NCI-H2171 treated with DMSO at 0.1 percent for 48 hours (cell line): ENCODE measurements at places on chromosomes 4 and X.

- no peak for DNase-seq
Measured at GRCh38 chr4:176735300-176735699, 57.4 kb downstream of the VEGFC start.

DNA sequence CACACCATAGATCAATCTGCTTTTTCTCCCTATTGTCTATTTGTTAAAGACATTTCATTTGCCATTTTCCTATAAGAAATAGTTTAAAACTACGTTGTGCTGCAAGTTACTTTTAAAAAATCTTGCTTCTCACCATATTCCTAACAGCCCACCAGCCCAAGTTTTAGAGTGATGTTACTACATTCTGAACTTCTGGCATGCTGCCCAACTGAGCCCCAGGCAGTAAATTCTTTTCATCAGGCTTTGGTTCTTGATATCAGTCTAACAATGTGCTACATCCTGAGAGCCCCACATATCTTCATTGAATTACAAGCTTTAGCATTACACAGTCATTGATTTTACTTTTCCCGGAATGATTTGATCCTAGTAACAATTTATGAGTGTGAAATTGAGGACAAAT lies 283.8 kb upstream of the IL1RAPL1 start:
- no peak for DNase-seq

DNA sequence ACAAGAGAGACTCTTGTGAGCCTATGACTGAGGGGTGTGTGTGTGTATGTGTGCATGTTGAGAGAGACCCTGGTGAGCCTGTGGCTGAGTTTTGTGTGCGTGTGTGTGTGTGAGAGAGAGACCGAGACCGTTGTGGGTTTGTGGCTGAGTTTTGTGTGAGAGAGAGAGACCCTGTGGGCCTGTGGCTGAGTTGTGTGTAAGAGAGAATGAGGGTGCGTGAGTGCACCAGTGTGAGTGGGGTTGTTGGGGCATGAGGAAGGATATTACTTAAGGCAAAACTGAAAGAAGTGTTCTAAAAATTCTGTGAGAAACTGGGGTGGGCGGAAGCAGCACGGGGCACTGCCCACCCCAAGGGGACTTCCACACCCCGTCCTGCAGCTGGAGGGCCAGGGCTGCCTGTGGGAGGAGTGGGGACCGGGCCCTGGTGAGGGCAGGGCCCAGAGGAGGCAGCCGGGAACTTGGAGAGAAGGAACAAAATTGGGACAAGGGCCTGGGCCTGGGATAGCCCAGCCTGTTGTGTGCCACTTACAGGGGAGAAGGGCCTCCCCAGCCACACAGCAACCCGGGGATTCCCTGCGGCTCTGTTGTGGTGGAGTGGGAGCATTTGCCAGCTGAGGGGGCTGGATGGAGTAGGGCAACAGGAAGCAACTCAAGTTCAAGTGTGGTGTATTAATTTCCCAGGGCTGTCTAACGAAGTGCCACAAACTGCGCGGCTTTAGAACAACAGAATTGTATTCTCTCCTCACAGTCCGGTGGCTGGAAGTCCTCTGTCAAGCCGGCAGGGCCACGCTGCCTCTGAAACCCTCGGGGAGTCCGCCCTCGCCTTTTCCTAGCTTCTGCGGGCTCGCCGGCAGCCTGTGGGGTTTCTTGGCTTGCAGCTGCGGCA lies 22.1 kb downstream of the TMEM131L start:
- no peak for DNase-seq

- DNase-seq = no peak
Measured at GRCh38 chr4:120281581-120281980, 214.9 kb upstream of the MAD2L1 start.

DNA sequence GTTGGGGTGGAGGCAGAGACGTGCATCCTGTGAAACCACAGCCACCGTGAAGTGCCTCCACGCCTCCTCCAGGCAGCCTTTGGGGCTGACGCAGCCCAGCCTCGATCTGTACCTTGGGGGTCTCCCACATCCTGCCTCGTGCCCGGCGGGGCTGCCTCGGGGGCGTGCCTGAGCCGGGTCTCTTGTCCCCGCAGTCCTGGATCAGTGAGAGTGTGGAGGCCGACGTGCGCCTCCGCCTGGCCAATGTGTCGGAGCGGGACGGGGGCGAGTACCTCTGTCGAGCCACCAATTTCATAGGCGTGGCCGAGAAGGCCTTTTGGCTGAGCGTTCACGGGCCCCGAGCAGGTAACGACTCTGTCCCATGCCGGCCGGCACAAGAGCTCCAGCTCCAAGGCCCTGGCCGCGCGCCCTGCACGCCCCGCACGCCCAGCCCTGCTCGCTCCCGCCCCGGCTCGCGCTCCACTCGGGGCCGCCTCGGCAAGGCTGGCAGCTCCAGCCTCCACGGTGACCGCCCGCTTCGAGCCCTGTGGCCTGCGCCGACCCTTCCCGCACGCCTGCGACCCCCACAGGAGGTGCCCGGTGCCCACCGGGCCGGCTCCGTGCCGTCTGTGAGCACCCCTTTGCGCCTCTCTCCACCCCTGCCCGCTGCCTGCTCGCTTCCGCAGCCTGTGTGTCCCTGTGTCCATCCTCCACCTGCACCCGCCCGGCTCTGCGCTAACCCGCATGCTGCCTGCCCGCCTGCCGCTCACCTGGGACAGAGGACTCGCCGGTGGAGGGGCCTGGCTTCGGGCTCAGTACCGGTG lies 9.8 kb downstream of the FGFR3 start:
- DNase-seq = no peak

GRCh38 chrX:17520016-17520615 lies 145.1 kb downstream of the NHS start:
- DNase-seq = no peak

DNA sequence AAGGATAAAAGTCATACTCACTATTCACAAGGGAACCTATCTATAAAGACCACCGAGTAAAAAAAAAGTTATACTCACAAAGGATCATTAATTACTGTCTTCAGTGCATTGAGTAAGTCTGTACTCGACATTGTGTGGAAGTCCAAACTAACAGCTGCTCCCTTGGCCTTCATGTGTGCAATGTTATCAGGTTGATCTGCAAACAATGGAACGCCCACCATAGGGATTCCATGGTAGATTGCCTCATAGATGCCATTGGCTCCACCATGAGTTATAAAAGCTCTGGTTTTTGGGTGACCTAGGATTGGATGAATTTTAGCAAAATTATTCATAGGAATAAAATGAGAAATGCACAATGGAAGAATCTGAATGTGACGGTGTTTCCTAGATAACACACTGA lies 10.6 kb downstream of the UGT2B4 start:
- no peak for DNase-seq

DNA sequence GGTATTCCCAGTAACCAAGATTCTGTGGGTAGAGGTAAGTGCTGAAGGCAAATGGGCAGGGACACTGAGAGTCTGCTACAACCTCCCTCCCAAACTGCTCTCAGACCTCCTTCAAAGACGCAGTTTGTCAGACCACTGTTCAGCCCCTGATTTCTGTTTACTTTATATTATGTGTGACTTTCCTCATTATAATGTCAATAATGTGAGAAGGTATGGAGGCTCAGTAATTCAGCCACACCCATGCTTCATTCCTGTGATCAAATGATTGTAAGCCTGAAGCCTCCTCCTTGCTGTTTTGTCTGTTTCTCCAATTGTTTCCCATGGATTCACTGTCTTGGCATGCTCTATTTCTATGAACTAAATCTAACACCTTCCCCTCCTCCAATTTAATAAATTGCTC lies 75.6 kb downstream of the SYTL5 start:
- DNase-seq = no peak

GRCh38 chr4:8261851-8262535 lies 7.6 kb upstream of the HTRA3 start:
- no peak for DNase-seq

DNA sequence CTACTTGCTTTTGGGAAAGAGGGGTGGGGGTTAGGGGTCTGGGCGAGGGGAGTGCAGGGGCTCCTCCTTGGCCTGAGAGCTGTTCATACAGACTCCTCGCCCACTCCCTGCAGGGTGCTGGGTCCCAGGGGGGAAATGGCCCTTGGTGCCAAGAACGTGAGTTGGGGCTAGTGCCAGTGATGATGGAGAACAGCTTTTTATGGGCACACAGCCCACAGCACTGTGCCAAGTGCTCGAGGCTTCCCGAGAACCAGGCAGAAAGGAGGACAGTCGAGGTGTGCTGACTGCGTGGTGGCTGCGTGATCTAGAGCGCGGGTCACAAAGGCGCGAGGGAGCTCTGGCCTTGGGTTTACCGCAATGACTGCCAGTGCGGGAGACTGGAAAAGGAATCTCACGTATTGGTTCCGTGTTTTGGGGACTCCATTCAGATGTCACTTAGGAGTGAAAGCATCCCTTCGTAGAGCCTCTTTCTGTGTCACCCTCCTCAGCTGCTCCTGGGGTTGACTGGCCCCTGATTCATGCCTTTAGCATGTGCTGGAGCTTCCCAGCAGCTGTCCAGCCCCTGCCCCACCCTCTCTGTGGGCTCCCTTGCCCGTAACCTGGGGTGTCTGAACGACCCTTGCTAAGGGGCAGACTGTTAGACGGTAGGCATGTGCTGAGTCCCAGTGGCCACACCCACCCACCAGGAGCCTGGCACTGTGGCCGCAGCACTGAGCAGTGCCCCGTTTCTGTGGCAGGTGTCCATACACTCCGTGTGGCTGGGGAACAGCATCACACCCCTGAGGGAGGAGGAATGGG lies 20.9 kb upstream of the MSANTD1 start:
- DNase-seq = no peak

- no peak for DNase-seq
Measured at GRCh38 chr4:166104623-166105022, 231.6 kb downstream of the TLL1 start.
